ENCODE measurements at places on chromosomes 16 and 17.

- DNase-seq, result no peak
These were observed 183.3 kb downstream of the CDH13 start for GRCh38 chr16:82810077-82810476.

DNA sequence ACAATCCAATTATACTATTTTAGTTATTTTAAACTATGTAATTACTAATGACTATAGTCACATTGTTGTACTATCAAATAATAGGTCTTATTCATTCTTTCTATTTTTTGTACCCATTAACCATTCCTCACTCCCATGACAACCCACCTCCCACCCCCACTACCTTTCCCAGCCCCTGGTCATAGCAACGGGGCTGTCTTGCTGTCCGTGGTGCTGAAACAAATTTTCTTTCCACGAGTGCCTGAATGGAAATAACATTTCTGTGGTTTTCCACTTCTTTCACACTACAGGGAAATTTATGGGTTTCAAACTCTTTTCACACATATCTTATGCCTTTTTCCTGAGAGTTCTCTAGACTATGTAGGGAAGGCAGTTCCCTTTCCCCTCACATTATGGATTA, 326.6 kb downstream of the PHKB start:
- no peak for DNase-seq

- DNase-seq, result no peak
These were observed 24.0 kb downstream of the ZNF750 start for GRCh38 chr17:82815790-82816305.

DNA sequence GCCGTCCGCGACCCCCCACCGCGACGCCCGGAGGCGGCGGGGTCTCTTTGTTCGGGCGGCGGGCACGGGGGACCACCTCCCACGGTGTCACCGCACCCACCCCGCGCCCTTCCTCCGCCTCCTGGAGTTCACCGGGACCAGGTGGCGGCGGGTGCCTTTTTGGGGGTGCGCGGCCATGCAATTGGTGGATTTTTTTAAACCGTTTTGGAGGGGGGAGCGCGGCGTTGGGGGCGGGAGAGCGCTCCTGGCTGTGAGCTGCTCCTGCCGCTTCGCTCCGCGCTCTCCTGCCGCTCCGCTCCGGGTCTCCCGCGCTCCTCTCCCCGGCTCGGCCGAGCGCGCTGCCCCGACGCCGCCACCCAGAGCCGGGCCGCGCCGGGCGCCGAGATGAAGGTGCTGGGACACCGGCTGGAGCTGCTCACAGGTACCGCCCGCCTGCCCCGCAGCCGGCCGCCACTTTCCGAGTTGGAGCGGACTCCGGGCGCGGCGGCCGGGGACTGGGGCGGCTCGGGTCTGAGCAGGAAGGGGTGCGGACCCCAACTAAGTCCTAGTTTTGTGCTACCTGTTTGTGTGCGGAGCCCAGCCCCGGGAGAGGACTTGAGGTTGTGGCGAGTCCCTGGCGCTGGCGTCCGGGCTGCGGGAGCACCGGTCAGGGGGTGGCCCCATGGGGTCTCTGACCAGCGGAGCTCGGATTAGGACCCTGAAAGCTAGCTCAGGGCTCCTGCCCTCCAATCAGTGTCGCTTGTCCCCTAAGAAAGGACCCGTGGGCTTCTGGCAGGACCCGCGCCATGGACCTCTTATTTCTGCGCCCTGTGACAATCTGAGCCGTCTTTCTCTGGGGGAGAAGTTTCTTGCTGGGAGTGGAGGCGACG, 35.7 kb upstream of the NDRG4 start:
- peak; percentile 29 for DNase-seq

GRCh38 chr16:68607443-68607842, 37.7 kb upstream of the CDH3 start:
- DNase-seq, result no peak

DNA sequence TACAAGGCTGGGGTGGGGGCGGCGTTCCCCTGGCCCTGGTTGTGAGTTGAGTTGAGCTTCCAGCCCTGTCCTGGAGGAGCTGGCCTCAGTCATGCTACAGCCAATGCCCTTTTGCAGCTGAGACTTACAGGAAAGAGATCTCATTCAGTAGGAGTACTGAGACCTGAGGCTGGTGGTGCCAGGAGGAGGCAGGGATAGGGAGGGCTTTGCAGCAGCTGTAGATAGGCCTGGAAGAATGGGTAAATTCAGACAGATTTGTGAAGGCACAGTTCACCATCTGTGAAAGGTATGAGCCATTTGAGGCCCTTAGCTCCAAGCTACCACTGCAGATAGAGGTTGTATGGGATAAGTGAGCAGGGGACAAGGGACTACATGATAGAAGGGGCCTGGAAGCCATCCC, 5.6 kb downstream of the STX4 start:
- no peak for DNase-seq

DNA sequence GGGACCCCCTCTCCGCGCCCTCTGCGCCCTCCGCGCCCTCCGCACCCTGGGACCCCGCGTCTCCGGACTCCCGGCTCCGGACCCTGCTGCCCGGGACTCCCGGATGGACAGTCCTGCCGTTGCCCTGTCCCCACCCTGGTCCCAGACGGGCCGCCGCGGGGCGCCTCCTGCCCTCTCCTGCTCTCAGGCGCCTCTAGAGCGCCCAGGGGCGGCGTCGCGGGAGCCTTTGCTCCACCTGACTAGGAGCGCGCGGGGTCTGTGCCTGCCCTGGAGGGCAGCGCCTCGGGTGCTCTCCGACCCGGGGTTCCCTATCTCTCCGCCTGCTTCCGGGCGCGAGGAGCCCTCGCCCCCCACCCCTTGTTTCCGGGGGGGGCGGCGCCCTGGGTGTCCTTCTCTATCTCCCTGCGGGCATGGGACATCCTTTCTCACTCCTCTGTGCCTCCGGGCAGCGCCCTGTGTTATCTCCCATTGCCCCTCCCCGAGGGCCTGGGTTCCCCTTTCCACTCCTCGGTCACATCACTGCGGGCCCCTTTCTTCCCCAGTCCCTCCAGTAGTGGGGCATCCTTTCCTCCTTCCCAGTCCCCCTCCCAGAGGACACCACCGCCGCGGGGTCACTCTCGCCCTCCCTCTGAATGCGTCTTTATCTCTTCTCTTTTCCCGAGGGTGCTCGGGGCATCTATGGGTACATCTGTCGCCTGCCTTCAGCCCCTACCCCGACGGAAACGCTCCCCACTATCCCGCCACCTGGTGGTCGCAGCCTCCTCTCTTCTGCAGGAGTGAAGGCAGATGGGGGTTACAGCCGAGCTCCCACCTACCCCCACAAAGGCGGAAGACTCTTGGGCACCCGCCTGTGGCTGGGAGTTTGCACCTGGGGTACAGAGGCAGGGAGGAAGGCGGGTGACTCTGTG, 875 bp downstream of the PRKCB start:
- peak; percentile 54 for DNase-seq

GRCh38 chr17:50919321-50920040, 53.3 kb upstream of the TOB1 start:
- DNase-seq, result peak; percentile 96

- DNase-seq, result no peak
These were observed 9.8 kb downstream of the SLC35B1 start for GRCh38 chr17:49698005-49698404.

- DNase-seq, result no peak
These were observed 15.8 kb downstream of the TSNAXIP1 start for GRCh38 chr16:67822511-67822910.

DNA sequence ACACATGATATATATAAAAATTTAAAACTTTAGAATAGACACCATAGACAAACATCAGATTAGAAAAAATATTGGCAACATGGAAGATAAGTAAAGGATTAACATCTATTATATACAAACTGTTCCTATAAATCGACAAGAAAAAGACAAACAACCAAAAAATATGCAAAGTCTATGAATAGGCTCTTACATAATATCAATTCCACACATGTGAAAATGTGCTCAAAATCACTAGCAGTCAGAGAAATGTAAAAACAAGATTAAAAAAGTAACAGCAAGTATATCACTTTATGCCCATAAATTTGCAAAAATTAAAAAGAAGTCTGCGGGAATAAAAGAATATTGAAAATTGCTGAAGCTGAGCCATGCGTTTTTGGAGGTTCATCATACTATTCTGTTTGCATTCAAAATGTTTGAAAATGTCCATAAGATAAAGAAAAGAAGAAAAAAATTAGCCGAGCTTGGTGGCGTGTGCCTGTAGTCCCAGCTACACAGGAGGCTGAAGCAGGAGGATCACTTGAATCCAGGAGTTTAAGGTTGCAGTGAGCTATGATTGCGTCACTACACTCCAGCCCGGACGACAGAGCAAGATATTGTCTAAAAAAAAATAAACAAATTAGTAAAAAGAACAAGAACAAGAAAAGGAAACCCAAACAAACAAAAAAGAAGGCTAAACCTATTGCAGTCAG, 11.2 kb upstream of the ERN2 start:
- no peak for DNase-seq

DNA sequence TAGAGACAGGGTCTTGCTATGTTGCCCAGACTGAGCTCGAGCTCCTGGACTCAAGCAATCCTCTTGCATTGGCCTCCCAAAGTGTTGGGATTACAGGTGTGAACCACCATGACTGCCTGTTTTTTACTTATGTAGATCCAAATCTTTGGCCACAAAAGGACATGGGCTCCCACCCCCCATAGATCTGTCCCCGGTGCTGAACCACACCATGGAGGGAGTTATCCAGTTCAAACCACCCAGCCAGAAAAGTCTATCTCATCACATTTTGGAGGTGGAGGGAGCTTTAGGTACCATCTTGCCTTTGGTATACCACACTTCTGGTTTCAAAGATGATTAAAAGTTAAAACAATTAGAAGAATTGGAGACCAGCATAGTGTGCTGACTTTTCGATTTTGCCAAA, 26.2 kb downstream of the SHISA9 start:
- DNase-seq, result no peak

DNA sequence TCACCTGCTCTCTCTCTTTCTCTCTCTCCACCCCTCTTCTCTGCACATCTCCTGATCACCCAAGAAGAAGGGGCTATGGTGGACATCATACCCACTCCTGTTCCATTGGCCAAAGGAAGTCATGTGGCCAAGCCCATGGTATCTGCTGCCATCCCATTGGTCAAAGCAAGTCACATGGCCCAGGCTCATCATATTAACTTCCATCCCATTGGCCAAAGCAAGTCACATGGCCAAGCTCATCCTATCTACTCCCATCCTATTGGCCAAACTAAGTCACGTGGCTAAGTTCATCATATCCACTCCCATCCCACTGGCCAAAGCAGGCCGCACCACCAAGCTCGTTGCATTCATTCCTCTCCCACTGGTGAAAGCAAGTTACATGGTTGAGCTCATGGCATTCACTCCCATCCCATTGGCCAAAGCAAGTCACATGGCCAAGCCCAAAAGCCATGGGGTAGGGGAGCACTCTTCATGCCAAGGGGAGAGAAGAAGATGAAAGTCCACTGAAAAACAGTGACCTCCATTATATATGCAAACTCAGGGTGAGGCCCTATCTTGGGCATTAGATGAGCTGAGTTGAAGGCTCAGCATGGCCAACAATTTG, 29.2 kb downstream of the SNX20 start:
- DNase-seq, result no peak

- peak; percentile 62 for DNase-seq
These were observed 51.4 kb upstream of the NFAT5 start for GRCh38 chr16:69514356-69514755.

- peak; percentile 53 for DNase-seq
These were observed 46.3 kb downstream of the PRKCA start for GRCh38 chr17:66348584-66349165.

DNA sequence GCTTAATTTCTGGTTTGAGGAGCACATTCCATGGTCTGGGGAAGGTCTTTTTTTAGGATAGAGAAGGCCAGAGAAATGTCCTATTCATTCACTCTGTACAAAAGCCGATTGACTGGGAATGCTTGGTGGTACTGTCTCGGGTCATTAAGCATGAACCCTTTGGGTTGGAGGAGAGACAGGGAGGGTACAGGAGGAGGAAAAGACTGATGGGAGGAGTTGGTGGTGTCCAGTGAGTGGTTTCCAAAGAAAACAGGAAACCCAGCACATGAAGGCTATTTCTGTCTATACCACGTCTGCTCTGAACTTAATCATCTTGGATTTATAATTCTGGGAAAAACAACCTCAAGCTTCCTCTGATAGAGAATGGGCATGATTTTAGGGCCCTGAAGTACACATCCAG, 111.9 kb downstream of the XYLT1 start:
- DNase-seq, result peak; percentile 64

DNA sequence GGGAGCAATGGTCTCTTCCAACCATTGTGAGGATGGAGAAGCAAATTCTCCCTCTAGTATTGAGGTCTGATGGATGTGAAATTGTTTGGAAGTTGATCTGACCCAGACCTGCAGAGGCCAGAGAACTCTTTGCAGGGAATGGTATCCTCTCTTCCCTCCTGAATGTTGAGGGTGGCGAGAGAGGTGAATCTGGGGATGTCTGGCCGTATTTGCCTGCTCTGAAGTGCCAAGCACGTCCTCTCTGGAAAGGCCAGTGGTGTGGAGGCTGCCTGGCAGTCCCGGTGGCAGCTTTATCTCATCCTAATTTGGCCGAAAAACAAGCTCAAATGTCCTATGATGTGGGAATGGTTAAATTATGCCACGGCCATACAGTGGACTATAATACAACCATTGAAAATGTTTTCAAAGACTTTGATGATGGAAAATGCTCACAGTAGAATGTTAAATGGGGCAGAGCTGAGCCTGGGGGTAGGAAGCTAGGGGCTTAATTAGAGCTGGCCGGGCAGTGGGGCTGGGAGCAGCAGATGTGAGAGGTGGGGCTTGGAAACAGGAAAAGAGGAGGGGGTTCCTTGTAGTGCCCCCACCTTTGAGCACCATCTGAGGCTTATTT, 30.8 kb downstream of the WSCD1 start:
- no peak for DNase-seq

DNA sequence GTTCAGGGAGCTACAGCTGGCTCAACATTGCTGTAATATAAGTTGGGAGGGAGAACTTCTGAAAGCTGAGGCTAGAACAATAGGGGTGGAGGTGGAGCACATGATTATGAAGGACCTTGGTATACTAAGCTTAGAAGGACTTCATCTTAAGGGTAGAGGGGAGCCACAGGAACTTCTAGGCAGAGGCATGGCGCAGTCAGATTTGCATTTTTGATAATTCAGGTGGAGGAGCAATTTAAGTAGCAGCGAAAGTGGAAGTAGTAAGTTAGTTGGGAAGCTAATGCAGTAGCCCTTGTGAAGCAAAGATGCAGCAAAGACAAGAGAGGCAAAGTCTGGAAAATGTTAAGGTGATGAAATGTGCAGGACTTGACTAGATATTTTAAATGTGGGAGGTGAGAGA, 144.1 kb downstream of the SPECC1 start:
- DNase-seq, result no peak

DNA sequence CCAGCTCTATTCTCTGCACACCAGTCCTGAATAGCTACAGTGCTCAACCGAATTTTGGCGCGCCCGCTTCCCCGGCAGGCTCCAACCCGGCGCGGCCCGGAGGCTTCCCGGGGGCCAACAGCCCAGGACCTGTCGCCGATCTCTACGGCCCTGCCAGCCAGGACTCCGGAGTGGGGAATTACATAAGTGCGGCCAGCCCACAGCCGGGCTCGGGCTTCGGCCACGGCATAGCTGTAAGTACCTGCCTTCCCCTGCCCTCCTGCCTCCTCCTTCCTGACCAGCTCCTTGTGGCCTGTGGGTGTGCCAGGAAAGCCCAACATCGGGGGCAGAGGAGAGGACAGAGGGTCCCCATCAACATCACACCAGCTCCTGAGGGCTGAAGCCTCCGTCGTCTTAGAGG, 70.2 kb downstream of the CCDC182 start:
- DNase-seq, result no peak
